ENCODE measurements at places on chromosomes 6 and 20.

DNA sequence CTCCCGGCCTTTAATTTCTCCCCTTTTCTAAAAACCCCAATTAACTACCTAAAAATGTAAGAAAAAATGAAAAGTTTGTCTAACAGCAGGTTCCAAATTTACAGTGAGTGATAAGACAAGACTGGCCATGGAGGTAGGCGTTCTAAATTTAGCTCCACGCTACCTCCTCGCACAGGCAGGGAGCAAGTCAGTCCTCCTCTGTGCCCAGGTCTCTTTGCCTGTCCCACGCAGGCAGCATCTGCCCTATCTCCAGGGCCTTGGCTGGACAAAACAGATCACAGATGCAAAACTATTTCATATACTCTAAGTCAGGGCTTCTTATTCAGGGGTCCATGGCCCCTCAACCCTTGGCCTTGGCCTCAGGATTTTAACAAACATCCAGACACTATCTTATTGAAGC, 98.0 kb upstream of the JARID2 start:
- DNase-seq: no peak
- no peaks in the 10 kb centered on the region for H3K4me1 ChIP-seq
- peaks cover 3% of the 10 kb centered on the region for H3K27me3 ChIP-seq
- no peak overlapping the region for H3K4me3 ChIP-seq
- no peaks in the 10 kb centered on the region for H3K36me3 ChIP-seq
- H3K27ac ChIP-seq: no peak overlapping the region

DNA sequence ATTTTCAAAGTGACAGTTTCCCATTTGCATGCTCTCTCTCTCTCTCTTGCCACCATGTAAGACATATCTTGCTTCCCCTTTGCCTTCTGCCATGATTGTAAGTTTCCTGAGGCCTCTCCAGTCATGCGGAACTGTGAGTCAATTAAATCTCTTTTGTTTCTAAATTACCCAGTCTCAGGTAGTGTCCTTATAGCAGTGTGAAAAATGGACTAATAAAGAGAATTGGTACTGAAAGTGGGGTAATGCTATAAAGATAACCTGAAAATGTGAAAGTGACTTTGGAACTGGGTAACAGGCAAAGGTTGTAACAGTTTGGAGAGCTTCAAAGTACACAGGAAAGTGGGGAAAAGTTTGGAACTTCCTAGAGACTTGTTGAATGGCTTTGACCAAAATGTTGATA, 389.8 kb downstream of the GRIK2 start:
- no peak for DNase-seq
- no peaks in the 10 kb centered on the region for H3K4me1 ChIP-seq
- no peaks in the 10 kb centered on the region for H3K27me3 ChIP-seq
- H3K36me3 ChIP-seq: no peaks in the 10 kb centered on the region

DNA sequence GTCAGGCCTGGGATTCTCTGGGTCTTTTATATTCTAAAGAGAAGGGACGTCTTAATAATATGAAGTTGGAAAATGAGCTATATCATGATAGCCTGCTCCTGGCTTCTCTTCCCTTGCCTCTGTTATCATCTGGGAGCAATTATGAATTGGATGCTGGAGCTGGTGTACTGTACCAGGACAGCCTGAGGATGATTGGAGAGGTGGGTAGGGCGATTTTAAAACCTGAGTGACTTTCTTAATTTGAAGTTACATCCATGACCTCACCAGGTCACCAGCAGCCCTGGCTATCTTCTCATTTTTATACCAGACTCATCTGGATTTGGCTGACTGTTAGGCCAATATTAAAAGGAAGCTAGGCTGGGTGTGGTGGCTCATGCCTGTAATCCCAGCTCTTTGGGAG, 317.6 kb downstream of the CLIC5 start:
- no peak for DNase-seq
- no peaks in the 10 kb centered on the region for H3K27me3 ChIP-seq
- H3K4me3 ChIP-seq: no peak overlapping the region
- no peaks in the 10 kb centered on the region for H3K4me1 ChIP-seq
- no peak overlapping the region for H3K27ac ChIP-seq
- H3K36me3 ChIP-seq: no peaks in the 10 kb centered on the region

- H3K27ac ChIP-seq: no peak overlapping the region
- no peaks in the 10 kb centered on the region for H3K4me1 ChIP-seq
- no peaks in the 10 kb centered on the region for H3K36me3 ChIP-seq
- DNase-seq: no peak
- H3K27me3 ChIP-seq: no peaks in the 10 kb centered on the region
- no peak overlapping the region for H3K4me3 ChIP-seq
Observed at GRCh38 chr20:13061381-13061780, 52.6 kb downstream of the SPTLC3 start.

DNA sequence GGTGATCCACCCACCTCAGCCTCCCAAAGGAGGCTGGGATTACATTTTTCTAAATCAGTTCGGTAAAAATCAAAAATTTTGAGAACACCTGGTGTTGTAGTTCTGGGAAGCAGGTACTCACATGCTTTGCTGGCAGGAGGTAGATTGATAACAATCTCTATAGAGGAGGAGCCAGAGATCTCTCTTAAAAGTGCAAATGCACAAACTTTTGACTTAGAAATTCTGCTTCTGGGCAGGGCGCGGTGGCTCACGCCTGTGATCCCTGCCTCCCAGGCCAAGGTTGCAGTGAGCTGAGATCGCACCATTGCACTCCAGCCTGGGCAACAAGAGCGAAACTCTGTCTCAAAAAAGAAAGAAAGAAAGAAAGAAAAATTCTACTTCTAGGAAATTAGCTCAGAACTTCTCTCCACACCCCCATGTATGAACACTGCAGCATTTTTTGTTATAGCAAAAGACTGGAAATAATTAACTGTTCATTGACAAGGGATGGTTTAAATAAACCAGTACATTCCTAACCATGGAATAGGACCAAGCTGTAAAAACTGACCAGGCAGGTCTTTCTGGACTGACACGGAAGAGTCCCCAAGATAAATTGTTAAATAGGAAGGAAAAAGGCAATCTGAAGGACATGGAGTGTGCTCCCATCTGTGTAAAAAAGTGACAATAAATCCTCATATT, 14.4 kb upstream of the TRIB3 start:
- H3K4me1 ChIP-seq: peaks cover 18% of the 10 kb centered on the region
- H3K27ac ChIP-seq: no peak overlapping the region
- H3K4me3 ChIP-seq: no peak overlapping the region
- DNase-seq: no peak
- no peaks in the 10 kb centered on the region for H3K27me3 ChIP-seq

DNA sequence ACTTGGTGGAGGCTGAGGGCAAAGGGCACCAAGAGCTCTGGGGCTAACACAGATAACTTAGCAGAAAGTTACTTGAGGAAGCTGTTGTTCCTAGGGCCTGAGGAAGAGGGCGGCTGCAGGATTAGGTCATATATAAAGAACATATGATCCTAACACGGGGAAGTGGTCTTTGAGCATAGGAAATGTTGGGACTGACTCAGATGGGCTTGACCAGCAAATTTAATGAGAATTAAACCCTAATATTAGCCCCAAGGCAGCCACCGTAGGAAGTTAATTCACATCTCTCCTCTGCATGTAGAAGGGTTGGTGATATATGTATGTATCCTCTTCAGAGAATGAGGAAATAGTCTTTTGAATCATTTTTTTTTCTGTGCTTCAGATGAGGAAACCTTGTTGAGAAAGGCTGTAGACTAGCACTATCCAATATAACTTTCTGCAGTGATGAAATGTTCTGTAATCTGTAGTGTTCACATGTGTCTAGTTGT, 9.2 kb upstream of the ZBTB9 start:
- H3K27ac ChIP-seq: no peak overlapping the region
- H3K36me3 ChIP-seq: peaks cover 57% of the 10 kb centered on the region
- H3K4me3 ChIP-seq: no peak overlapping the region

DNA sequence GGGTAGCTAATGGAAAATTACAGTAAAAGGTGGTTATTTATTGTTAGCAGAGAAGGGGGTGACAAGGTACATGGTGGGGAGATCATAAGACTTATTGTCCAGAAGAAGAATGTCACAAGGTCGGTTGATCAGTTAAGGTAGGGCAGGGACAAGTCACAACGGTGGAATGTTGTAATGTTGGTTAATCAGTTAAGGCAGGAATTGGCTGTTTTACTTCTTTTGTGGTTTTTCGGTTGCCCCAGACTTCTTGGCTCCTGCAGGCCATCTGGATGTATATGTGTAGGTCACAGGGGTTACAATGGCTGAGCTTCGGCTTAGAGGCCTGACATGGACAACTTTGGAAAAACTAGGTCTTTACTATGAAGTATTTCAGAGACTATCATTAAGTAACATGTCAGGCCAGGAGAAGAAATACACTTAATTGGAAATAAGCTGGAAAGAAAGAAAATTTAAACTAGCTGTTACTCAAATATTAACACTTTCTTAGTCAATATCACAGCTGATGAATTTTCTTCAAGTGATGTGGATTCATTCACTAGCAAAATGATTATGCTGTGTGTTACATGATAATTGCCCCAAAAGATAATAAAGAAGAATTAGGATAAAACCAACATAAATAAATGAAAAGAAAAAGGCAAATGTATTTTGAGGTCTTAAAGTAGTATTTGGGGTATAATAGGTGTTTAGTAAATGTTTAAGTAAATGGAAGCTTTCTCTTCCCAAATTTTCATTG, 4.4 kb downstream of the AIG1 start:
- no peaks in the 10 kb centered on the region for H3K36me3 ChIP-seq
- peaks cover 10% of the 10 kb centered on the region for H3K4me1 ChIP-seq
- DNase-seq: no peak
- no peak overlapping the region for H3K27ac ChIP-seq
- no peaks in the 10 kb centered on the region for H3K27me3 ChIP-seq
- H3K4me3 ChIP-seq: no peak overlapping the region
